ENCODE measurements at places on chromosomes 3 and 15.

GRCh38 chr3:16309558-16309957 lies 44.5 kb downstream of the OXNAD1 start:
- no peak for DNase-seq

DNA sequence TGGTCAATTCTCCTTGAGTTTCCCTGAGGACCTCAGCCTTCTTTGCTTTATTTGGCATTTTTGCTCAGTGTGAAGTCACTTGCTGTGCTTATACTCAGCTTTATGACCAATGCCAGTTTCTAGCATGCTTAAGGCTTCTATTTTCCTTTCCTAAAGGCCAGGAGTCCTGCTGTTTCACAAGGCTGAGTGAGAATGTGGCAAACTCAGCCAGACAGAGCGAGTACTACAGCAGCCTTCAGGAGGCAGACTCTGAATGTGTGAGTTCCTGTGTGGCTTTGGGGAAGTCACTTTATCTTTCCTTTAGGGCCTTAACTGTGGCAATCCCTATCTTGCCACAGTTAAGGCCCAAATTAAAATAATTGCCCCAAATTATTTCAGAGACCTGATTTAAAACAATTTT lies 213.2 kb upstream of the MRPL3 start:
- no peak for DNase-seq

DNA sequence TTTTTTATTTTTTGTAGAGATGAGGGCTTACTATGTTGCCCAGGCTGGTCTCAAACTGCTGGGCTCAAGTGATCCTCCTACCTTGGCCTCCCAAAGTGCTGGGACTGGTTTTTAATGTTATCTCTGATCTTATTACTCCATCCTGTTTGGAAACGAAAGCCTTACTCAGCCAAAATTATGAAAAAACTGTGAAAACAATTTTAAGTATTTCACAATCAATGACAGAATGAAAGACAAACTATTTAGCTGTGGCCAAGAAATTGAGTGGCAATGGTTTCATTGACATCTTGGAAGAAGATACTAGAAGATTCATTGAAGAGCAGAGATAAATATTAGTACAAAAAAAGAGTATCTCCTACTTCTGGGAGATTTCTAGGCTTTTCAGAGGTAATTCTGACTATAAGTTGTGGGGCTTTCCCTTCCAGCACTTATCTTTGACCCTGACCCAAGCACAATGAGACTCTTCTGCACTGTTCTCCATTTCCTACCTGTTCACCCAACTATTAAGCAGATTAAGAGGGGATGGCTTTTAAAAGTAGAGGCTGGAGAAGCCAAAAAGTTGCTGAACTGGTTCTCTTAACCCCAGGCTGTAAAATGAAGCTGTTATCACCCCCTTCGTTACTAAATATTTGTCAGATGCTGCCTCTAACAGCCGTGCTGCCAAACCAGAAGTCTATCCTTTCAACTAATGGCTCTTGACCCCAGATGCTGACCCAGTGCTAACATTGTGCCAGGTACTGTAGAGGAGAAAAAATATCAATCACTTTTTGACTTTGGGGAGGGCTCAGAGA lies 14.2 kb upstream of the SLC25A36 start:
- DNase-seq: no peak

GRCh38 chr3:124115279-124115678 lies 123.4 kb upstream of the ROPN1 start:
- no peak for DNase-seq

- no peak for DNase-seq
Measured at GRCh38 chr3:72803573-72803972, 44.7 kb downstream of the SHQ1 start.

DNA sequence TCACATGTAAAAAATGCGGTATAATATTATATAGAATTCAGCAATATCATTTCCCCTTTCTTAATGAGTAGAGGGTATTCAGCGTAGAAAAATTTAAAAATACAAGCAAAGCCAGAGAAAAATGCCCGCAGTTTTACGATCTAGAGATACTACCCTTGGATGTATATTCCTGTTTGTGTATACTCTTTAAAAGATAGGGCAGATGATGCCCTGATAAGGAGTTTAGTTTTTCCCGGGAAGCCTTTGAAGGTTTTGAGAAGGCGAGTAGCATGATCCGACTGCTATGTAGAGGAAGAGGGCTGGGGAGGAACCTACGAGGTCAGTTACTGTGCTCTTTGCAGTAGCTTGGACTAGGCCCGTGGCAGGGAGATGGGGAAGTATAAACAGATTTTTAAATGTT lies 1.2 kb downstream of the YEATS2 start:
- peak; percentile 28 for DNase-seq

DNA sequence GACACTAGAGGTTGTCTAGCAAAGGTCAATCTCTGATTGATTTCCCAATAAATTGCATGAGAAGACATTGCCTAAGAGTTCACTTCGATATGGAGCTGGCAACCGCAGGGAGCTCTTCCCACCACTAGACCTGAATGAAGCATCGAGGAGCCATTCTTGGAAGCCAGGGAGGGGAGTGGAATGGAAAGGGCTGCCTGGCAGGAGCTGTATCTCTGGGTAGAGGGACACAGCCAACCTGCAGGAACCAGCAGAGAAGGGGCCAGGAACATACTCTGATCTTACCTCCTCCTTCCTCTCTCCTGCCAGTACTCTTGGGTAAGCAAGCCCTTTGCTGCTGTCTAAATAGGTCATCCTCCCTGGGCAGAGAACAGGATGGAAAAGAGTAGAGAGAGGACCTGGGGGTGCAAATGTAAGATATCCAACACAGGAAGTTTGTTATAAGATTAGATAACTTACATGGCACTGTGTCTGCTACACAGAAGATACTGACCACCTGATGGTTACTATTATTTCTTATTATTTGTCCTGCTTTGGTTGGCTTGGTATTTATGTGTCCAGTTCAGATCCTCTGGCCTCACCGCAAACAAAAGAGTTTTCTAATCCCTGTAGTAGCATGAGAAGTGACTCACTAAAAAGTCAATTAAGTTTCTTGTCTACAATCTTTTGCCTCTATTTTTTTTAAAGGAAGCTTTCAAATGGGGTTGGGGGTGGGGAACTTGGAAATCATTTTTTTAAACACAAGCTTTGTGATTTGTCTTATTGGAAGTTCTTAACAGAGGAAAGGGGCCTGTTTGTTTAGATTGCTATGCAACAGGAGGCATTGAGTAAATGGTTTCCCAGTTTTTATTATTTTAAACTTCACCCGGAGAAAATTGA lies 156.7 kb upstream of the TSC22D2 start:
- no peak for DNase-seq

DNA sequence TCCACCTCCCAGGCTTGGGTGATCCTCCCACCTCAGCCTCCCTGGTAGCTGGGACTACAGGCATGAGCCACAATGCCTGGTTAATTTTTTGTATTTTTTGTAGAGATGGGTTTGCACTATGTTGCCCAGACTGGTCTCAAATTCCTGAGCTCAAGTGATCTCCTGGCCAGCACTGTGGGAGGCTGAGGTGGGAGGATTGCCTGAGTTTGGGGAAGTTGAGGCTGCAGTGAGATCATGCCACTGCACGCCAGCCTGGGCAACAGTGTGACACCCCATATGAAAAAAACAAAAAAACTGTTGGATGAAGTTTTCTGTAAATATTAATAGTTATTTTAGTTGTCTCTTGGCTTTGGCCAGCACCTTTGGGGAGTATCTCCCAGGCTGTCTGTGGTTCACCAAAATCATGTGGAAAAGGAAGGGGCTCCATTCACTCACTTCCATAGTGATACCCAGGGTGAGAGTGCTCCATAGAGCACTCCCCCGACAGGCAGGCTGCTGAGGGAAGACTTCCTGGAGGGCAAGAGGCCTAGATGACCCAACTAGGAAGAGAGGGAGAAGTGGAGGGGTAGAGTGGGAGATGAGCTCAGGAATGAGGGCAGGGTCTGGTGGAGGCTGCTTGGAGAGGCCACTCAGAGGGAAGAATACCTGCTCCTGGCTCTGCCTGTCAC lies 47.1 kb downstream of the CDC25A start:
- no peak for DNase-seq

DNA sequence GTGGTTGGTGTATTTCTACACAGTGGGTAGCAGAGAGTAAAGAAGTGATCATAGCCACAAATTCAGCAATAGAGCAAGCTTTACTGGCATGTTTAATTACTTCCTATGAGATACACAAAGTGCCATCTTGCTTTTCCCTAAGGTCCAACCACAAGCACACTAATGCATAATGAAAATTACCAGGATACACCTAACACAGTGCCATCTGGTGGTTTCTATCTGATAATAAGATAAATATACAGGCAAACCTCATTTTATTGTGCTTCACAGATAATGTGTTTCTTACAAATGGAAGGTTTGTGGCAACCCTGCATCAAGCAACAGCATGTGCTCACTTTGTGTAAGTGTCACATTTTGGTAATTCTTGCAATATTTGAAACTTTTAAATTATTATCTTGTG lies 223.0 kb downstream of the NSUN3 start:
- no peak for DNase-seq

GRCh38 chr3:120113128-120114116 lies 19.2 kb upstream of the GSK3B start:
- DNase-seq: no peak
